ENCODE measurements at places on chromosomes 5 and 9.

DNA sequence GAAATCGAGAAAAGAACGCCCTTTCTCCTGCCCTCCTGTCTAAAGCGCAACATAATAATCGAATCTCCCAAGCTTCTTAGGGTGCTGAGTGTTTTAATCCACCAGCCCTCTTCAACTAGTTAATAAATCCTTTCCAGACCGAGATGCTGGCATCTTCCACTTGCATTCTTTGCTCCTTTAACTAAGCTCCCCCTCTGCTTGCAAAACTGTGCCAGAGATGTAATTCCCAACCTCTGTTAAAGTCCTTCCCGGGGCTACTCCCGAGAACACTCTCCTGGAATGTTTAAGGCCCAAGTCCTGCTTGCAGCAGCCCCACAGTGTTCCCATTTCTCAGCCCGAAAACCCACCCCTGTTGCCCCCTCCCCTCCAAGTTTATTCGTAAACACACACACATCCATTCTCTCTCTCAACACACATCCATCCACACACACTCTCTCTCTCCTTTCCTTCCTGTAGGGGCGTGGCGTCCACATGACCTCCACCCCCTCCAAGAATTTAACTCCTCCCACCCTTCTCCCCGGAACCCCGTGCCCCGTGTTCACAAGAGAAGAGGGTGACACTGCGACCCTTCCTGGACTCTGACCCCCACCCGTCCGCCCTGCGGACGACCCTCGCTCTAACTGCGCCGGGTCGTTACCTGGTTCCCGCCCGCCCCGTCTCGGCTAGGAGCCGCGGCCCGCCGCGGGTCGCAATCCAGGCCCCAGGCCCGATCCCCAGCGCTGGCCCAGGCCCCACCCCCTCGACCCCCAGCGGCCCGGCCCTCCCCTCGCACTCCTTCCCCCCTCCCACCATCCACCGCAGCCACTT lies 7.0 kb upstream of the MGAT1 start:
- ATAC-seq: peak; percentile 73

- ATAC-seq: no peak
These were observed 57.5 kb downstream of the CDH6 start for GRCh38 chr5:31251032-31251431.

DNA sequence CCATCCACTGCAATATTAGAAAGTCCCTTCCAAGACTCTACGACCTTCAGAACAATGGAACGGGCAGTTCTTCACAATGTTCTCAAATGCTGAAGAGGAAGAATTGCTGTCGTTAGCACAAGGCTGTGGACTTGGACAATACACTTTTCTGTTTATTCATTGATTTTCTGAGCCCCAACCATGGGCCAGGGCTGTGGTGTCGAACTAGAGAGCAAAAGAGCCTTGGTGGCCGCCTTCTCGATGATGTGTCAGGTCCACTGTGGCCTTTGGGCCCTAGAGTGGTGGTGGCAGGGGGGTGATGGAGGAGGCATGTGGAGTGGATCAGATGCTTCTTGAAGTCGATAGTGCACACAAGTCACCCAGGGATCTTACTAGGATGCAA lies 18.5 kb upstream of the KIF12 start:
- no peak for ATAC-seq

DNA sequence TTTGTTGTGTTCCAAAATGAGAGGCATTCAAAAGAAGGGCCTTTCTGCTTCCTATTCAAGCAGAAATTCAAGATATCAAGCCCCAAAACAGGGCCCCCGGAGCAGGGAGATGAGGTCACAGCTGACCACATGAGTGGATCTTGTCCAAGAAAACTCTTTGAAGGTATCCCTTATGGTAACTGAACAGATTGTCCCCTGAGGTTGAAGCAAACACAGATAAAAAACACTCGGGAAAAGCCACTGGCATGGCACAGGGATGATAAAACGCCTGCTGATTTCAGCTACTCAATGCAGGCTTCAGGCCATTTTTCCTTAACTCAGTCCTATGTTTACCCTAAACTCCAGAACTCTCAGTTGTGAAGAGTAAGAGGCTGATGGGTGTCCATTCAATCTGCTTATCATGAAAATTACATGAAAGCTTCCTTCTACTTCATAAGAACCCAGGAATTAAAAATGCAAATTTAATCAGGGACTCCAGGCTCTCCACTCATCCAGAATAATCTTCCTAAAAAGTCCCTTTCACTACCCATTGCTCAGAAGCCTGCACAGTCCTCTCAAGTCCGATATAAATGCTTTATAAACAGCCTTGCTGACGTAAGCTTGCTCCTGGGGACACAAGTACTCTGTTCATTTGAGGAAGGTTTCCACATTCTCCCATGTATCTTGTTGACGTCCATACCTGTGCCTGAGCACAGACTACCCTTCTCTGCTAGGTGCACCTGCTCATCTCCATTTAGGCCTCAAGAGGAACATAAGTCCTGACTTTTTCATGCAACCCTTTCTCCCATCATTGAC lies 35.9 kb upstream of the SLC1A3 start:
- no peak for ATAC-seq

DNA sequence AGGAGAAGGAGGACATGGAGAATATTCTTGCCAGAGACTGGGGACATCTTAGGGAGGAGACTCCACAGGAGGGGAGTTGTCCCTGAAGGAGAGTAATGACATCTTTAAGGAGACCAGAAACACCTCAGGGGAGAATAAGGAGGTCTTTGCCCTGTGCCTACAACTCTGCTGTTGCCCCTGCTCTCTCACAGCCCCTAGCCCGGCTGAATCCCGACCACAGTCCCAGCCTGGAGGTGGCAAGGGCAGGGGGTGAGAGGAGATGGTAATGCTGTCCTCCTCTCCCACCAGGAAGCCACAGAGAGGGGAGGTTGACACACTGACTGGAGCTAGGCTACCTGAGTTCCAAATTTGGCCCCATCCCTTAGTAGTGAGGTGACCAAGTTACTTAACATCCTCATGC lies 30.2 kb upstream of the ENHO start:
- no peak for ATAC-seq

GRCh38 chr5:53262348-53262970 lies 152.9 kb upstream of the MOCS2 start:
- no peak for ATAC-seq

GRCh38 chr5:40409601-40410000 lies 270.1 kb upstream of the PTGER4 start:
- no peak for ATAC-seq

DNA sequence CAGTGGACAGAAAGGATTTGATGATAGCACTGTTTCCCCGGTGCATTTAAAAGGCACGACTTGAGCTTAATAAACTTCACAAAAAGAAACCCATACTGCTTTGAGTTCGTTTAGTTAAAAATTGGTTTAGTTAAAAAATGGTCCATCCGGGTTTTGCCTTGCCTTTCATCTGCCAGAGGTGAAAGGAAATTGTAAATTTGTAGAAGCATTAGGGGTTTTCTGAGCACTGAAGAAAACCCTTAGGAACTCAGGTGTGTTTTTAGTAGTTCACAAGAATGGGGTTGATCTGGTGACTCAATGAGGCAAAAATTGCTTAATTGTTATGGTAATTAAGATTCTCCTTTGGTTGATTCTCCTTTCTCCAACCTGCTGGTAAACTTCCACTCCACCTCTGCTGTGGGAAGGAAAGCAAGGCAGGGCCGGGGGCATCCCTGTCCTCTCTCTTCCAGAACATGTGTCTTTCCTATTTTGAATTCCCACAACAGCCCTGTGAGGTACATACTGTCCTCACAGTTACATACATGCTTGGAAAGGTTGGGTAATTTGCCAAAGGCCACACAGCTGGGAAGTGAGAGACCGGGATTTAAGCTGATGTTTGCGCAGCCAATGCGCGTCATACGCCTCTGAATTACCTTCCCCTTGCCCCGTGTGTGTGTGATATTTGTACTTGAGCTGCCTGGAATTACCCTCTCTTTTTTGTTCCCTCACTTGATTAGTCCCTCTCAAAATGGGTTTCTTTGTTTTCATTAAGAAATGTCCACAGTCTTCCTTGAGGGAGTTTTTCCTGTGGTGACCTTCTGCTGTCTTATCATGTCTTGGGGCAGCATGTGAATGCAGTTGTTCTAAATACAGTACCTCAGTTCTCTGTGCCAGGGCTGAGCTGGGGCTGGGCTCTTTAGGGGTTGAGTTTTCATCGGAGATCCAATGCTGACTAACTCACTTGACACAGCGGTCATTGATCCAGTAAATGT lies 94.4 kb downstream of the ARHGAP26 start:
- no peak for ATAC-seq

GRCh38 chr9:22108581-22109370 lies 99.7 kb upstream of the CDKN2B start:
- no peak for ATAC-seq

DNA sequence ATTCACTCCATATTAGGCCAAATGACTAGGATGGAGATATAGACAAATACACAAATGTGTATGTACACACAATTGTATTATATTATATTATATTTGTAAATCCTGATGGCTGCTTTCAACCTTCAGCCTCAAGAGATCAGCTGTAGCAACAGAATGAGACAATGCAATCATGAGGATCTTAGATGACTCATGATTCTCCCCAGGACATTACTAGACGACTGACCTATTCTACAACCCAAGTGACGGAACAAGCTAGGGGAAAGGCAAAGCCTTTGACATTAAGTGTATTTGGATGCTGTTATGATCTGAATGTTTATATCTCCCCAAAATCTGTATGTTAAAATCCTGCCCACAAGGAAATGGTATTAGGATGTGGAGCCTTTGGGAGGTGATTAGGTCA lies 66.5 kb downstream of the COX7C start:
- no peak for ATAC-seq

DNA sequence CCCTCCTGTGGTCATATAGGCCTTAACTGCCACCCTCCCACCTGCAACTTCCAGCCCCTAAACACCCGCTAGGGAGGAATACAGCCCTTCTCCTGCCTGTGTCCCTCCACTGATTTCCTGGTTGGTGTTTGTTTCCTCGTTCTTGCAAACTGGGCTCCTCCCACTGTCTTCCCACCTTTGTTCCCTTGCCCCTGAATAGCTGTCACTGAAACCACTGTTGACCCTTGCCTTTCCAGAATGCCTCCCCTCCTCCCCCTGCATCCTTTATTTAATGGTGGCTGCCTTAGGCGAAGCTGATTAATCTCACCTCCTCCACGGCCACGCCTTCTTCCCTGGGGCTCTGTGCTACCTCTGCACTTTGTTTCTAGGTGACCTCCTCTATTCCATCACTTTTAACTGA lies 626.7 kb downstream of the BNC2 start:
- no peak for ATAC-seq

- no peak for ATAC-seq
These were observed 83.0 kb upstream of the PRLR start for GRCh38 chr5:35313291-35313690.

GRCh38 chr9:114121227-114122135 lies 22.4 kb upstream of the KIF12 start:
- no peak for ATAC-seq

GRCh38 chr9:87836536-87836935 lies 46.1 kb upstream of the SPATA31E1 start:
- no peak for ATAC-seq

GRCh38 chr5:108747111-108747773 lies 455 bp upstream of the FER start:
- ATAC-seq: no peak

GRCh38 chr5:120538149-120538548 lies 74.0 kb downstream of the PRR16 start:
- ATAC-seq: no peak

GRCh38 chr9:92640398-92641091 lies 29.4 kb downstream of the IPPK start:
- ATAC-seq: no peak

- no peak for ATAC-seq
These were observed 4.6 kb downstream of the ZNF367 start for GRCh38 chr9:96413302-96414221.

GRCh38 chr9:107123389-107123788 lies 159.7 kb upstream of the RAD23B start:
- ATAC-seq: no peak

DNA sequence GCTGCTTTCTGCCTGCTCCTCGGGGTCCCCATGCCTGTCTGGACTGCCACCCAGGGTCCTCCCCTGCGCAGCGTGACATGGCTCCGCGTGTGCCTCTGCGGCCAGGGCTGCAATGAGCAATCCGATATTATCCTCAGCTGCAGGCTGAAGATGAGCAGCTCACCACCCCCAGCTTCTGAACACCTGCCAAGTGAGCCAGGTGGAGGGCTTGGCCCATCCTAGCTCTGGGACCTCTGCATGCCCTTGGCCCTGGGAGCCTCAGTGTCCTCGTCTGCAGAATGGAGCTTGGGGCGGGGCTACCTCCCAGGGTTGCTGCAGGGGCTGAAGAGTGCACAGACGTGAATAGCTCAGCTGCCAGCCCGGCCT lies 4.1 kb upstream of the MYMK start:
- ATAC-seq: no peak
